ENCODE measurements at places on chromosomes 6 and 20.
A peak's percentile ranks its signal among the peaks of the same experiment; 100 is the strongest.

- DNase-seq: no peak
Observed at GRCh38 chr20:45427236-45428149, 11.6 kb downstream of the PIGT start.

GRCh38 chr20:32829311-32830005 is 9.7 kb downstream of the MAPRE1 start:
- no peak for DNase-seq

GRCh38 chr6:123716506-123716905 is 79.8 kb upstream of the TRDN start:
- no peak for DNase-seq

DNA sequence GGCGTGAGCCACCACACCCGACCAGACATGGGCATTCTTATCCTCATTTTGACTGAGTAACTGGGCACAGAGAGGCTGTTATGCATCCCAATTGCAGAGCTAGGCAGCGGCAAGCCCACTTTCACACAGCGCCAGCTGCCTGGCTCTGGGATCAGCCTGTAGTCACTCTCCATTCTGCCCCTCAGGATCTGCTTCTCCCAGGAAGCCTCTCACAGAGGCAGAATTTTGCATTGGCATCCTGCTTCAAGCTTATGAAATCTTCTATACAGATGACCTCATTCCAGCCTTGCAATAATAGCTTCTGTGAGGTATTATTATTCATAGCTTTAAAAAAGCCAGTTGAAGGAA is 37.0 kb upstream of the IER3 start:
- DNase-seq: no peak

- no peak for DNase-seq
Observed at GRCh38 chr6:160031442-160031841, 62.6 kb downstream of the IGF2R start.

GRCh38 chr6:52876056-52876787 is 33.3 kb downstream of the GSTA3 start:
- no peak for DNase-seq

DNA sequence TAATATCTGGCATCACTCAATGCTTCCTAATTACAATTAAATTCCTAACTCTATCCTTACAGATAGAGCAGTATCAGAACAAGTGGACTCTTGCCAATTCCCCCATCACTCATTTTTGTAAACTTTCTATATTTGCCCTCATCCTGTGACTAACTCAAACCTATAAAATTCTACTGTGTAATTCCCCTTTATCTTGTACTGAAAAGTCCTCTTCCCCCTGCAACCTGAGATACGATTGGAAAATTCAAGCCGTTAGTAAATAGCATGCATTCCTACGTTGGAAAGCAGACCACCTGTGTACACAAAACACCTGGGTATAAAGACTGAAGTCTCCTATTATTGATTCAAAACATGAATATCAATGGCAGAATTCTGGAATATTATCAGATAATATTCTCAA is 70.4 kb upstream of the KCNQ5 start:
- no peak for DNase-seq

GRCh38 chr6:25302677-25303128 is 23.5 kb downstream of the CARMIL1 start:
- DNase-seq: no peak

DNA sequence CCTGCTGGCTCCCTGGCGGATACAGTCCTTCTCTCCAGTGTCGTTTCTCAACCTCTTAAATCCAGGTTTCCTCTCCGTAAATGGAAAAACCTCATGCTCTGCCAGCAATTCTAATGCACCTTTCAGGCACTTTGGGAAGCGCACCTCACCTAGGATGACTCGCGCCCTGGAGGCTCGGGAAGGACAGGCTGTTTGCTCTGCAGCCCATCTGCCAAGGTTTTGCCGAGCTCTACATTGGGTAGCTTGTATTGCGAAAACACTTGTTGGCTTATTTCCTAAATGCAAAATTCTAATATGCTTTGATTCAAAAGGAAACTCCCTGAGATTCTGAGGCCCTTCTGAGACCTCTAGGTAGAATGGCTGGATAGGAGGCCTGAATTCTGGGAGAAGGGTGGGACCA is 102.6 kb upstream of the MLN start:
- no peak for DNase-seq

- DNase-seq: peak; percentile 68
Observed at GRCh38 chr20:38764567-38765318, 16.5 kb downstream of the ACTR5 start.

DNA sequence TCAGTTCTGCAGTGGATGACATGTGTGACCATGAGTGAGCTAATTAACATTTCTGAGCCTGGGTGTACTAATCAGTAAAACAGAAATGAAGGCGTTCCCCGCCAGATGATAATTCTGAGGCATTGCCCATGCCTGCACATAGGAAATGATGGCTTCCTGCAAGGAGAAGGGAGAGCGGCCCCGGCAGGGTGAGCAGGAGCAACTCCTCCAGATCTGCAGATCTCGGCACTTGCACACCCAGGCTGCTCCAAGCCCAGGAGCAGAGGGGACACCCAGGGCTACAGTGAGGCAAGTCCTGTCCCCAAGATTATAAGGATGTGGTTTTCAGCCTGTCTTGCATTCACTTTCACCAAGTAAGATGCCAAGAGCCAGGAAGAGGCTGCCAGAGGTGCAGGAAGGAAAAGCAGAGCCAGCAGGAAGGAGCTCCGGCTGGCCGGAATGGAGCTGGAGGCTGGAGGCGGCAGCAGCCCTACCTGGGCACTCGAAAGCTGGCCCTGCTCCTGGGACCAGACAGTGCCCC is 177.5 kb upstream of the CST7 start:
- peak; percentile 41 for DNase-seq

DNA sequence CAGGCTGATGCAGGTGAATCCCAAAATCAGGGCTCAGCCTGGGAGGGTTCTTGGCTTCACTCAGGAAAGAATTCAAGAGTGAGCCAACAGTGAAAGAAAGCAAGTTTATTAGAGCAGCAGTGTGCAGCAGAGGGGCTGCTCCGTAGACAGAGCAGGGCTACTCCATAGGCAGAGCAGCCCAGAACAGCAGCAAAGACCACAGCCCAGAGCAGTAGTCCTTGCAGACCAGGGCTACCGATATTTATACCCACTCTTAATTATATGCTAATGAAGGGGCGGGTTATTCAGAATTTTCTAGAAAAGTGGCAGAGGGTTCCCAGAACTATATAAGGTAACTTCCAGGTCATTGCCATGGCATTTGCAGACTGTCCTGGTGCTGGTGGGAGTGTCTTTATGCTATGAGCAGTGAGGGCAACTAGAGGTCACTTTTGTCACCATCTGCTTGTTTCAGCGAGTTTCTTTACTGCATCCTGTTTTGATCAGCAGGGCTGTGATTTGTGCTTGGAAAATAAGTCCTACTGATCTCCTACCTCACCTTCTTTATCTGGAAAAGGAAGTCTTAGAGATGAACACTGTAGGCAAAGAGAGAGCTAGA is 39.8 kb upstream of the PTPN1 start:
- no peak for DNase-seq

GRCh38 chr20:47795214-47795907 is 10.1 kb upstream of the SULF2 start:
- no peak for DNase-seq

DNA sequence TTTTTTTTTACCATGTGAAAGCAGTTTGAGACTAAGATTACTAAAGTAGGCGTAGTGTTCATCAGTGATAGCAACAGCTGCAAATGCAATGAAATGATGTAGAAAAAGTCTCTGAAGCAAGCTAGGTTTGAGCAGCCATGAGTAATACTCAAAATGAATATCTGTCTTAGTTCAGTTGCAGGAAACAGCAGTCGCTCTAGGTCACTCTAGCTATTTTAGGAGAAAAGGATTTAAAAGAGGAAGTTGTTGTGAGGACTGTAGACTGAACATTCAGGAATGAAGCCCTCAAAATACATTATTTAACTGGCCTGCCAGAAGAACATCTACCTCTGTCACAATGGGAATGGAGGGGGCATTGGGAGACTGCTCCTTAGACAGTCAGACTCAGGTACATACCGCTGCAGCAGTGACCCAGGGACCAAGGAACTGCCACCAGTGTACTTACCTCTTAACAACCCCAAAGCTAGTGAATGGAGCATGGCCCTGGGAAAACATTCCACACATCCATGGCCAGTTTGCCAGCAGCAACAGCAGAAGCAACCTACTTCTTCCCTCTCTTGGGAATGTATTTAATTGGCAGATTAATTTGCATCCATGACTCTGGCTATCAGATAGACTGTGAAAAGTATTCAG is 243.0 kb upstream of the KHDRBS2 start:
- no peak for DNase-seq

- DNase-seq: no peak
Observed at GRCh38 chr6:107466062-107466461, 6.7 kb upstream of the PDSS2 start.

DNA sequence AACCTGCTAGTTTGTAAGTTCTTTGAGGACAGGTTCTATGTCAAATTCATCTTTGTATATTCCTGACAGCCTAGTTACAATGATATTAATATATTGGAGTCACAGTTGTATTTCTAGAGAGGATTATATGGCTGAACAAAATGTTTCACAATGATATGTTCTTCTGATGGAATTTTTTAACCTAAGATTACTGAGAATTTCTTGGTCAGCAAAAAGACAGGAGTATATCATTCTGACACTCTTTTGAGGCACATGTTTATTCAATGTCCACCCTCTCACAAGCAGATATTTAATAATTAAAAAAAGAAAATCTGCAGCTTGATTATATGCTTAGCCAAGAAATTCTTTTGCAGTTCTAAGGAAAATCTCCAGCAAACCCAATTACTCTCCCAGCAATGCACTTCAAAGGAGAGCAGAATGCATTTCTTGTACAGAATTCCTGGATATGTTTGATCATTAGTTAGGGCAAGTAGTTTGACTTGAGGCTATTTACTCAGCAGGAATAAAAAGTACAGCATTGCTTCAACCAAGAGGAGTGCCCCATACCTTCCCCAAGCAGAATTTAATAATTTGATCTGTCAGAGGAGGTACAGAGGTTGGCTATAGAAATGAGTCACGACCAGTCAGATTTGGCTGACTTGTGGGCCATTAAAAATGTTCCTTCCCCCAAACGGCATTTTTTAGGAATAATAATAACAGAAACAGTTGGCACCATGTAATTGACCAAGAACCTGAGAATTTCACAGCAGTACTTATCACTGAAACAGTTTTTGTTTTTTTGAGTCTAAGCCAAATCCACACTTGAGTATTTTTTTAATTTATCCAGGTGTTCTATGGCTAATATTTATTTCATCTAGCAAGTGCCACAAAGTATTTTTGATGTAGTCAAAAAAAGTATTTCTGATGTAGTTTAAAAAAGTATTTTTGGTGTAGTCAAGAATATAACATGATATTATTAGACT is 508.1 kb upstream of the FLRT3 start:
- DNase-seq: no peak

DNA sequence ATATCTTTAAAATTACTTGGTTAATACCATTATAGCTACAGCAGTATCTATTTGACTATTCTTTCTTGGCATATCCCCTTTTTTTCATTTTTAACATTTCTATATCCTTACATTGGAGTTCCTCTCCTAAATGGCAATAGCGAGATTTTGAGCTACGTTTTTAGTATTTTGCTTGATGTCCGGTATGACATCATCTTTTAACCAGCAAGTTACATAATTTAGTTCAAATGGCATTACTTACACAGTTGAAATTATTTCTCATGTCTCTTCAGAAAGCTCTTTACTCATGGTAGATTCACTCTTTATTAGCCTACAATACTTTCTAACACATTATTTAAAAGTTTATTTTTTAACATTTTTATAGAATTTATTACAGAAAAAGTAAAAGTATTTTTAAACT is 701.7 kb upstream of the EPHA7 start:
- no peak for DNase-seq

DNA sequence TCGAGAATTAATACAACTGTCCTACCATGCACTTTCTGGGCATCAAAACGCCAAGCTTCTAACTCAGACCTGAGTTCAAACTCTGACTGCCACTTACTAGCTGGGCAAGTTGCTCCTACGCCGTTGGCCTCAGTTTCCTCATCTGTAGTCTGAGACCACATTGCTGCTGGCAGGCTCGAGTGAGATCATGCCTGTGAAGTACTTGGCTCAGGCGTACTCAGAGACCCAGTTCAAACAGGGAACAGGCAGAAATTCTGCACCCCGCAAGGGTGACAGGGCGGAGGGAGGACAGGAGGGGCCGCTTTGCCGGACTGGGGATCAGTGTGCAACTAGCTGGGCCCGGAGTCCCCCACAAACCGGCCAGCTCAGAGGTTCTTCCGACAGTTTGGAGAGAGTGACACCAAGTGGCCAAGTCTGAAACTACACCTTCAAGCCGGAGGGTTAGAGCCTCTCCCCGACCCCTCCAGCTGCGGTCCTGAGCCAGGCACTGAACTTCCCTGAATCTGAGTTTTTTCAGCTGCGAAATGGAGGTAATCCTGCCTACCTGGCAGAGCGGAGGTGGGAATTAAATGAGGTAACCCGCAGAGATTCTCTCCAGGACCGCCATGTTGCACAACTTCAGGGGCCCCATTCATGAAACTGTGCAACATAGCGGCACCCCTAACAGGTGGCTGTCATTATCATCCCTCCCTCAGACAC is 46.0 kb upstream of the PTPN1 start:
- DNase-seq: peak; percentile 81

DNA sequence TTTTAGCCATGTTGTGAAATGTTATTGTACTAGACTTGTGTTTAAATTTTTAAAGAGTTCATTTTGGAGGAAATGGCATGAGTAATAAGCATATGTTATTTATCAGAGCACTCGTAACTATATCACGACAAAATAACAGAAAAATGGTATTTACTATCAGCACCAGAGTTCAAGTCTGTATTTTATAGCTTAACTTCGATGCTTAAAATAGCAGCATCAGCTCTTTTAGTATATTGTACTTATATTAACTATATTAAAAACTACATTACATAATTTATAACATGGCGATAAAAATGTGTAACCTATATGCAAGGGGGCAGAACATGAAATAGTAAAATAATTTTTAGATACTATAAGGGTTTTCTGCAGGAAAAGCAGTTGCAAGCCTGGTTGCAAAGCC is 52.9 kb downstream of the ABRACL start:
- DNase-seq: no peak

DNA sequence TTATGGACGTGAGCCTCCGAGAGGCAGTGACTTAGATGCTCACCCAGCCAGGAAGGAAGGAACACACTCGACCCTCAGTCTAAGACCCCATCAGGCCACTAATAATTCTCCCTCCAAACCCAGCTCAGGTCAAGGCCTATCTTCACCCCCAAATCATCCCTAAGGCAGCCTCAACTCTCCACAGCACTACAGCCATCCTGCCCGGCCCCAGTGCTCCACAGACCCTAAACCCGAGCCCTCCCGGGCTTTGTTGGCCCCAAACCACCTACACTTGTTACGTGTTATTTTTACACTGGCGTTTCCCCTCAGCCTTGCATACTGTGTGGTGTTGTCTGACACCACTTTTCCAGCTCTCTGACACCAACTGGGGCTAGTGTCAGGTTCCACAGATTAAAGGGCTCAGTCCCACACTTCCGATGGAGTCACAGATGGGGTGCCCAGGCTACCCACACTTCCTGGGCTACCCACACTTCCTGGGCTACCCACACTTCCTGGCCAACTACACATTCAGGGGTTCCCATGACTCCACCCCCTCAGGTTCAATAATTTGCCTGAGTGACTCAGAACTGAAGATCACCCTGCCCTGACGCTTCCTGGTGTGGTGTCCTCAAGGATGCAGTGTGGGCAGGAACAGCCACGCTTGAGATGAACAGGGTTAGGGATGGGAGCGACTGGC is 25.3 kb downstream of the RBCK1 start:
- DNase-seq: peak; percentile 79

GRCh38 chr6:74318738-74319137 is 622.7 kb downstream of the CD109 start:
- DNase-seq: no peak

All from activated CD8-positive, alpha-beta memory T cell treated with anti-CD3 and anti-CD28 coated beads, Interleukin-2, amount 50 U/mL, for 48 hours (primary cell).